ENCODE measurements at places on chromosomes 3 and 15.

- no peak for DNase-seq
Observed at GRCh38 chr15:69085325-69086081, 71.0 kb downstream of the NOX5 start.

DNA sequence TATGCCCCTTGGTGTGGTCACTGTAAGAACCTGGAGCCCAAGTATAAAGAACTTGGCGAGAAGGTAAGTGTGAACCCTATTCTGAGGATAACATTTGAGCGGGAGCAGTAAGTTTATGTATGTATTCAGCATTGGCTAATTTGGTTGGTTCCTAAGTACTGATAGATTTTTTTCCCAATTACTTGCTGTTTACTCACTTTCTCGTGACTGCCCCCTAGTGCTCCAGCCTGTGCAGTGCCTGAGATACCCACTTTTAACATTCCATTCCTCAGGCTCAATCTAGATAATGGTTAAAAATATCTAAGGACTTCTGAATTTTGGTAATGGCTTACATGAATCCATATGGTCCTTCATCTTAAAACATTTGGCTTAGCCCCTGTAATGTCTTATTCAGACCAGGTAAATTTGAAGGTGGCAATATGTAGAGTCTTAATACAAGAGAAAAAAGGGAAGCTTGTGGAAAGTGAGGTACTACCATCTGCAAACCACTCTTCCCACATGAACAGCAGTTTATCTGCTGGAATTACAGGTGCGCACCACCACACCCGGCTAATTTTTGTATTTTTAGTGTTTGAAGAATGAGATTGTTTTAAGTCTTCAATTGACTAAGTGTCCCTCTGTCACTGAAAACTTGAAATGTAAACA, 7.1 kb downstream of the ELL3 start:
- DNase-seq = peak; percentile 49

DNA sequence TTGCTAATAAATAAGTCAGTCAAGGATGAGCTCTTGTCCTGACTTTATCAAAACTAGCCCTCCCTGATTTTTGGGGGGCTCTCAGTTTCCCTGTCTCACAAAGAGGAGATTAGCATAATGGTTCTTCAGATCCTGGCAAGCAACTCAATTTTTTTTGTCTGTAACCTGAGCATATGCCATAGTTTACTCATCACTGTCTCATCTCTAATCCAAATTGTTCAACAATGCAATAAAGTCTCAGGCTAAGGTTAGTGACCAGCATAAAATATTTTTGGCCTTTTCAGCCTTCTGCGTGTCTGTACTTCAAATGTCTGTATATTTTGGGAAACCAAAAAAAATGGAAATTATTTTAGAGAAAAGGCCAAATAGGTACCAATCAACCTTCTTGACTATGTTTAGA, 465.6 kb upstream of the TPRG1 start:
- no peak for DNase-seq

GRCh38 chr3:109325657-109326056, 9.3 kb upstream of the DPPA2 start:
- DNase-seq = no peak

- no peak for DNase-seq
Observed at GRCh38 chr3:33030802-33031201, 66.1 kb downstream of the GLB1 start.

DNA sequence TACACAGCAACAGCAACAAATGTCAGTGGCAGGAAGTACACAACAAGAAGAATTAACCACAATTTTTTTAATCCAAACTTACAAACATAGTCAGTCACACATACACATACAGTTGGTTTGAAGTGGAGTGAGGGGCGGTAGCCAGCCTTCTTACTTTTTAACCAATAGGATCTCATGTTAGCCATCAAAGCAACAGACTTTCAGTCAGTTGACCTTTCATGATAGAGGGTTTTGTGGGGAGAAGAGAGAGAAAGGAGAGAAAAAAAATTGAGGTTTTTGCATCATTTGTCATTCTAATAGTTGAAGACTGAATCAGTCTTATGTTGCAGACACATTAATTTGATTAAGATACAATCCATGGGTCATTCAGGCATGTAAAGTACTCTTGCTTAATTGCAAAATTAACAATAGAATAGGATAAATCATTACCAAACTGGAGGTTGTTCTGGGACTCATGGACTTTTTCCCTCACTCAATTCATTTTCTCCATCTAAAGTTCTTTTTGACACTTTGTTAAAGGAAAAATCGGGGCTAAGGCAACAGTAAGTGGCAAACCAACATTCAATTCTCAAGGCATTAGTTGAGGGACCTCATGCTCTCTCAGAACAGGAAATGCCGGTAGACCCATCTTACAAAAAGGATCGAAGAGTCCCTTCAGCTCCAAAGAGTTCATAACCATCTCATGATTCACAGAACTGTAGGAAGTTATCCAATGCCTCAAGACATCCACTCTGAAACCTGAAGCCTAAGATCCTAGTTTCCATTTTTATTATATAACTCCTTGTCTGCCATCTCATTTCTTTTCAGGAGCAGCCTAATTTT, 159.5 kb upstream of the LPP start:
- peak; percentile 77 for DNase-seq

DNA sequence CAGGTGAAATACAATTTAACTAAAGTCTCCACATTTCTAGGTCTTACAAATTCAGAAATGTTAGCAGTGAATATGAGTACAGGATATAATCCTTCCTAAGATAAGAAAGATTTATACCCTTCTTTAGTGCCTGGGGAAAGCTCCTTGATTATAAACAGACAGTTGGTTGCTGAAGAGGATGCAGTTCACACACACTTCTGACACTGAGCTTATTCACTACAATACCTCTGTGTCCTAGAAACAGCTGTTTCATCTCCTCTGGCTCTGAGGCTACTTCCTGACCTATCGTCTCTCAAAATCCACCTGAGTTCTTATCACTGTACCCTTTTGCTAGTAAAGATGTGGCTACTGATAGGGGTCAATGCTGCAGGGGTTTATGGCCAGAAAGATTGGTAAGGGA, 57.1 kb downstream of the TP63 start:
- DNase-seq = no peak

- DNase-seq = no peak
Observed at GRCh38 chr3:133820129-133820528, 14.5 kb downstream of the SRPRB start.

DNA sequence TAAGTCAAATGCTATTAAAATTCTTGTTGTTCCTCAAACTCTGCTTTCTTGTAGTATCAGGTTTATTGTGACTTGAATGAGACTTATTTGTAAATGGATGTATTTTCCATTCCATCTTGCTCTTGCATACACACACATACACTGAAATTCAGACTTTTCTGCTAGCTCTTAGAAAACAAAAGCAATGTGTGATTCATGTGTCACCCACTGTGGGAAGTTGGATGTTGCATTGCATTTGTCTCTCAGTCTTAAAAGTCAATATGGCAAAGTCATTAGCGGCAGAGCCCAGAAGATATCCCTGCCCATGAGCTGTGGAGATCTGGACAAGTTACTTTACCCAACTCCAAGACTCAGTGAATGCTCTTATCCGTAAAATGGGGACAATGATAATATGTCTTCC, 357.2 kb upstream of the TPRG1 start:
- no peak for DNase-seq
